ENCODE measurements at places on chromosomes 3 and 15.

DNA sequence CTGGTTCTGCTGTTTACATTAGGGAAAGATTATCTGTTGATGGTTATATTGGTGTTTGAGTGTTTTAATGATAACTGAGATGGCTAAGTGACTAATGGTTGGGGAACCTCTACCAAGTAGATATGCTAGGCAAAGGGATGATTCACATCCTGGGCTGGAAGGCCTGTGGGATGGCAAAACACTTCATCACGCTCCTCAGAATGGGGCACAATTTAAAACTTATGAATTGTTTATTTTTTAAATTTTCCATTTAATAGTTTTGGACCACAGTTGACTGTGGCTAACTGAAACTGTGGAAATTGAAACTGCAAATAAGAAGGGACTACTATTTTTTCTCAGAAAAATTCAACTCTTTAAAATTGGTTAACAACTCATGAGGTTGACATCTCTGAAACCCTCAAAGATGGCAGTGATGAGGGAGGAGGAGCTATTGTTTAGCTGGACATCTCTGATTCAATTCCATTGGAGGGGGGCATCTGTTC, 100.5 kb upstream of the ZBED2 start:
- DNase-seq, result no peak

DNA sequence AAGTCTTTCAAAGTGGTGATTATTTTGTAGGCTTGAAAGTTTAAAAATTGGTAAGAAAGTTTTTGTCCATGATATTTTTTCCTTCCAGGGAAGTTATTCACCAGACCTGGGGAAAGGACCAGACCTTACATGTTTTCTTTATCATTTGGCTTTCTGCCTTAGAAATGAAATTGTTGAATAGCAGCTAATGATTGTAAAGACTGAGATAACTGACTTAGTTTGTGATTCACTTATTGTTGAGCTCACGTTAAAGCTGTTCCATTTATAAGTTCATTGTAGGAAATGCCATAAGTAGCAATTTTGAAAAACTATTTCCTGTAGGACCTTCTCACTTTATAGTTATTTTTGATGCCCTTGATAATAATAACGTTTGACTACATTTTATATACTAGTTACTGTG, 51.9 kb downstream of the IQGAP1 start:
- DNase-seq, result no peak

GRCh38 chr15:72271895-72272212, 500 bp downstream of the PARP6 start:
- no peak for DNase-seq

- no peak for DNase-seq
Measured at GRCh38 chr15:99729920-99730319, 3.3 kb downstream of the LYSMD4 start.

- no peak for DNase-seq
Measured at GRCh38 chr15:60119101-60119500, 115.0 kb downstream of the FOXB1 start.

DNA sequence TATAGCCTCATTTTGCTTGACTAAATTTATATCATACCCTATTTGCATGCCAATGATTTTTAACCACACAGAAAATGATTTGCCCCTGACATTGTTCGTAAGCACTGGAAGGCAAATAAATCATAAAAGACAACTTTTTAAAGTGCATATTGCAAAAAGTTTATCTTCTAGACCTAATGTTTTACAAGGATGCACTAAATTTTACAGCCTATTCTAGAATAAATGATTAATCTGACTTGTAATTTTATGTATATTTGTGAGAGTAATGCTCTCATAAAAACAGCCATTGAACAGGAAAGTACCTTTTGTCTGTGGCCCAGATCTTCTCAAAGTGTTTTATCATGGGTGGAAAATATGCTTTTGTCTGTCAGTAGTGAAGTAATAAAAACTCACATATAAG, 546.6 kb downstream of the EPHA3 start:
- no peak for DNase-seq

GRCh38 chr3:9135930-9136525, 113.4 kb downstream of the SRGAP3 start:
- DNase-seq, result no peak

GRCh38 chr3:129627350-129628168, 21.1 kb upstream of the PLXND1 start:
- DNase-seq, result peak; percentile 82

- DNase-seq, result no peak
Measured at GRCh38 chr15:56891852-56892440, 26.5 kb upstream of the TCF12 start.
